ENCODE measurements at places on chromosomes 12 and 14. TPM values are rescaled to one million over a fixed set of nuclear protein-coding genes. Genes with fewer than 3 reads are reported as not detected.

DNA sequence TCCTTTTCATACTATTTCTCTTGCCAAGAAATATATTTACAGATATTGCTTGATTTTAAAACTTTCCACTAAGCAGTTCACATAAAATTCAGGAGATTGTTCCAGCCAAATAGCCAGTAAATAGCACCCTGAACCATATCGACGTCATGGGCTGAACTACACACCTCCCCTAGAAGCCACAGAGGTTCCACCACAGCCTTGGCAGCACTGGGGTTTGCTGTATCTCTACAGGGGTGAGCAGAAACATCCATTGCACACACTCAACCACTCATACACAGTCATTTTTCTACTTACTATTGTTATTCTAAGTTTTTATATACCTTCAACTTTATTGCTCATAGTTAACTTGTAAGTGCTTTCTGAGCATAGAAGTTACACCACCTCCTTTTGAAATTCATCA, 8.1 kb upstream of the EIF2S3B start:
- no peak for DNase-seq

KRT83 gene
- polyA plus RNA-seq, result not detected

DAAM1 gene
- 60.1 TPM for polyA plus RNA-seq

DNA sequence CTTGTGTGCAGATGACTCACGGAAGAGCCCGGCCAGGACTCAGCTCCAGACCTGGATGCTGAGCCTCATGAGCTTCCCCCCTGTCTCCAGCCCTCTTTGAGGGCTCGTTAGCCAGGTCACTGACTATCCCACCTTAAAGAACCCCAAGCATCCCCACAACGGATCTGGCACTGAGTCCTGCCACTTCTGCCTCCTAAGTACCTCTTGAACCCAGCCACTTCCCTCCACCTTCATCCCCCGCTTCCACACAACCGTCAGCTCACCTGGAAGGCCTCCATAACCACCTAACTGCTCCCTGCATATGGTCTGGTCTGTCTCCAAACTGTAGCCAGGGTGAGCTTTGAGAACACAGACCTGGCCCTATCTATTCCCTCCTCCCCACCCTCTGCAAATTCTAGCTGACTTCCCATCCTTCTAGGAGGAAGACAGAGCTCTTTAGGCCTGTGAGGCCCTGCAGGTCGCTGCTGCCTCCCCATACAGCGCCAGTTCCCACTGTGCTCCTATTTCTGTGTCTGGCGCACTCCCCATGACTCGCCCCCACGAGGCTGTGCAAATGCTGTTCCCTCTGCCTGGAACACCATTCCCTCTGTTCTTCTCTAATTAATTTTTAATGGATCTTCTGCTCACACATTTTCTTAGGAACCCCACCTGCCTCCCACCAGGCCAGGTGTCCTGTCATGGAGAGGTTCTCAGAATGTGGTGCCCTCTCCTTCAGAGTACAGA, 2.9 kb upstream of the HSP90AA1 start:
- no peak for DNase-seq

GRCh38 chr12:12016284-12017100, 54.2 kb upstream of the BCL2L14 start:
- no peak for DNase-seq

DNA sequence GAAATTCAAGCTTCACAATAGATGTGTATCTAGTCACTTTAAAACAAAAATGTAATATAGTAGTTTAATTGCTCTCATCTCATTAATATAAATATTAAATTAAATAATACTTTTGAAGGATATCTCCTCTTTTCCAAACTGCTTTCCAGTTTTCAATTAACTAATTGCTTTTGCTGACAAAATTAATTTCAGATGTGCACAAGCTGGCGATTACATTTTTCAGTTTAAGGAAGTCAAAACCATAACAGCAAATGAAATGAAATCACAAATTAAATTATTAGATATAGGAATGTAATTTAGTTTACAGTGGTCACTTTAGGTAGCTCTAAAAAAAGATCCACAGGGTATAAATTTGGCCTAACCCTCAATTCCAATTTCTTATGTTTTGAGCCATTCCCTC, 362.1 kb downstream of the SLC6A15 start:
- no peak for DNase-seq

FUT8 gene
- polyA plus RNA-seq, result 35.4 TPM

GRCh38 chr12:91204421-91204820, 21.8 kb upstream of the DCN start:
- no peak for DNase-seq

RASSF9 gene
- polyA plus RNA-seq, result 20.2 TPM

DNA sequence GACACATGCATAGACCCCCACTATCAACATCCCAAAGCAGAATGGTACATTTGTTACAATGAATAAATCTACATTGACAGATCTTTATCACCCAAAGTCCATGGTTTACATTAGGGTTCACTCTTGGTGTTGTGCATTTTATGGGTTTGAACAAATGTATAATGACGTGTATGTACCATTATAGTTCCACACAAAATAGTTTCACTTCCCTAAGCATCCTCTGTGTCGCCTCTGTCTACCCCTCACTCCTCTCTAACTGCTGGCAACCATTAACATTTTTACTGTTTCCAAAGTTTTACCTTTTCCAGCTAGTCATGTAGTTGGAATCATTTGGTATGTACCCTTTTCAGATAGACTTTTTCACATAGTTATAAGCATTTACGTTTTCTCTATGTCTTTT, 69.5 kb upstream of the LMO3 start:
- DNase-seq, result no peak

ATP5MC2 gene
- polyA plus RNA-seq, result 523 TPM

DNA sequence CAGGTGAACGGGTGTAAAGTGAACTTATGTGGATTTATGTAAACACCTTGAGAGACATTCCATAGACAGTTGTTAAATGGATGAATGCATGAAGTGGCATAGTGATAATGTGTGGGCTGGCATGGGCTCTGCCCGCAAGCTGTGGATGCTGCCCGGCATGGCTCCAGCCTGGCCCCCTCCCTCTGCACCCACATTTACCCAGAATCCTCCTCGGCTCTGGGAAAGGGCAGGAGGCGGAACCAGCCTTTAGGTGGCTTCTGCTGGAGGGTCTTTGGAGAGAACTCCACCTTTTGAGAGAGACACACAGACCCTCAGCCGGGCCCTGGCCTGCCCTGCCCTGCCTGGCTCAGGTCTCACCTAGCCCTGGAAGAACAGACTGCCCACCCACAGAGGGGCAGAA, 18.7 kb downstream of the RASAL1 start:
- DNase-seq, result no peak

GRCh38 chr12:467591-467990, 7.9 kb downstream of the B4GALNT3 start:
- no peak for DNase-seq

DNA sequence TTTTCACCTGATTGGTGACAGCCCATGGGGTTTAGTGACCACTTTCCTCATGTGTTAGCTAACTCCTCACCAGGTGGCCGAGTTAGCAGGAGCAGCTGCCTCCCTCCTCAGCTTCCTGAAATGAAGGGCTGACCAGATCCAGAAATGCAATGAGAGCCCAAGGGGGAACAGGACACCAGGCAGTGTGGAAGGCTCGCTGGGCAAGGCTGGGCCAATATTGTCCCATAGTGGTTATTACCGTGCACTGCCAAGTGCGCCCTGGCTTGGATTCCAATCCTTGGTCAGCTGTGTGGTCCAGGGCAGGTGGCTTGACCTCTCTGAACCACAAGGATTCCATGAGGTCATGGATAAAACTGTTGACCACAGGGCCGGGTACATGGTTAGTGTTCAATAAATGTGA, 3.6 kb upstream of the HSPB8 start:
- no peak for DNase-seq

APOF gene
- not detected for polyA plus RNA-seq

Data from right lung (tissue), 10 donors.